ENCODE measurements at places on chromosomes 16 and 17.

DNA sequence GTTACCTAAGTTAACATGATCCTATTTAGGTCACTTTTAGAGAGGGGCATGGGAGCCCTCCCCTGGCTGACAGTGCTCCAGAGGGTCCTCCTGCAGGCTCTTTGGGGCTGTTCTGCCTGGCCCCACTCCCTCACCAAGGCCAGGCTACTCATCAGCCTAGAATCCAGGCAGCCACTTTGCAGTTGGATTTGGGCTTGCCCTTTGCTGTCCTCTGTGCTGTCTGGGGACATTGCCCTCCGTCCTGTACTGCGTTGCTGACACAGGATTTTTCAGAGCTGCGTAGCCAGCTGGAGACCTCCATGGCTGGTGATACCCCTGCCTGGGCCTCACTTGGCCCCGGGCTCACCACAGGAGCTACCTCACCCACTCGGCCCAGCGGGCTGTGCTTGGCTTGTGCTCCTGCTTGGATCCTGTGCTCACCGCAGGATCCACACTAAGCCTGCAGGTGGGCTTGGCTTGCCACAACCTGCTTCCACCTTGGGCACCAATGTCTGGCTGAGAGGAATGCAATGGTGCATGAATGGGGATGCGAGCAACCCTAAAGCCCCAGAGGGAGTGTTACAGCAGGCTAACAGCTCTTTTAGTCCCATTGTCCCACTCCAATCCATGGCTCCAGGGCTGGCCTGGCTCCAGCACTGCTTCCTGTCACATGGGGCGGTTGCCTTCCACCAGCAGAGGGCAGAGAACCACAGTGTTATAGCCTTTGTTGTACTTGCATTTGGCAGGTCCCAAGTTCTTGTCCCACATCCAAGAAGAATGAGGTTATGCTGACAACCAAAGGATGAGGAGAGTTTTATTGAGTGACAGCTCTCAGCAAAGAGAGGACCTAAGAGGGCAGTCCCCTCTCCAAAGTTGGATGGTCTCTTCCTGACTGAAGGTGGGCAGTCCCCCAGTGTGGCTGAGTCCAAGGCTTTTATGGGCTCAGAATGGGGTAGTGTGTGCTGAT lies 21.5 kb downstream of the CCL4 start:
- no peak for DNase-seq

DNA sequence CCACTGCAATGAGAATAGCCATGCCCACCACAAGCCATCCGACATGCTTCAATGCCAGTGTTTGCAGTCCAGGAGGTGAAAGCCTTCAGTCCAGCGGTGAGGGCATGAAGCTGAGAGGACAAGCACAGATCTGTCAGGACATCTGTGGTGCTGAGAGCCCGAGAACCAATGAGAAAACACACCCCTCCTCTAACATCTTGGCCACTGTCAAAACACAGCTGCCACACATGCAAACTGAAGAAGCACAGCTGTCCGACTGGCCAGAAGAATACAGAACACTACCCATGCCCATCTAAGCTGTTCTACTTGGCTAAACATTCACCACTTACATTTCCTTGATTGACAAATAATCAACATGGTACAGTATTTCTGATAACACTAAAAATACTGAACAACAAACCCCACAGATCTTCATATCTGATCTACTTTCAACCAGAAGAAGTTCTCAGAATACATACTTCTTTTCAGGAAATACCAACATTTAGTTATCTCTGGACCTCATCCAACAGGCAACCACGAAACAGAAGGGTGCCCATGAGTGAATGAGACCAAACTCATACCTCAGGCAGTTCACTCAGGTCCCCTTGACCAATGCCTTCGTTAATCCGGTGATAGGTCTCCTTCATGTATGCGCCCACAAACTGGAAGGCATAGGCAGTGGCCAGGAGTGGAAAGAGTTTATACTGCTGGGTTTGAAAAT lies 10.2 kb upstream of the FBF1 start:
- DNase-seq: no peak

DNA sequence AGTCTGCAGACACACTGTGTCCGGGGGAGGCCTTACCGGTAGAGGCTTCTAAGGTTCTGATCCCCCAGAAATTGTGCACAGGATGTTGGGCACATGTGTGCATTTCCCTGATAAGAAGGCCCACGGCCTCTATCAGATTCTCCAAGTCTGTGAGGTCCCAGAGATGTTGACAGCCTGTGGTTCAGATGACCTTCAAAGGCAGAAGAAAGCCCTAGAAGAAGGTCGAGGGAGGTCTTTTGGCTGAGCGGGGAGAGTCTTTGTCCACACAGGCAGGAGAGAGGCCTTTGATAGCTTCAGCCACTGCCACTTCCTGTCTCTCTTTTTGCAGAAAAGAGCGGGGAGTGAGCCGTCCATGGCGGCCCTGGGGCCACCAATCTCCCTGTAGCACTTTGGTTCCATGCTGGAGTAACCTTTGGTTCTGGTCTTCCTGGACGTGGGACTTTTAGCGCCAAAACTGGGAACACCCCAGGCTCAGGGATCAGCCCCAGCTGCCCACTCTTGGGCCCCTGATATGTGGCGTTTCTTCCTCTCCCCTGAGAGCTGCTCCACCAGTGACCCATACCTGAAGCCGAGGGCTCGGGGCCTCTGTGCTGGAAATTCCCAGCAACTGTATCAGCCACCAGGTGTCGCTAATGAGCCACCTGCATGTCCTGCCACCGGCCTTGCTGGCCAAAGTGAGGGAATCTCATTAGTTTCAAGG lies 28.1 kb upstream of the LGALS9 start:
- peak; percentile 84 for DNase-seq

GRCh38 chr17:6666077-6666521 lies 14.5 kb downstream of the C17orf100 start:
- DNase-seq: peak; percentile 54

- DNase-seq: no peak
Observed at GRCh38 chr17:75681289-75681688, 14.2 kb downstream of the SAP30BP start.

GRCh38 chr17:76404976-76405563 lies 20.7 kb downstream of the SPHK1 start:
- no peak for DNase-seq

DNA sequence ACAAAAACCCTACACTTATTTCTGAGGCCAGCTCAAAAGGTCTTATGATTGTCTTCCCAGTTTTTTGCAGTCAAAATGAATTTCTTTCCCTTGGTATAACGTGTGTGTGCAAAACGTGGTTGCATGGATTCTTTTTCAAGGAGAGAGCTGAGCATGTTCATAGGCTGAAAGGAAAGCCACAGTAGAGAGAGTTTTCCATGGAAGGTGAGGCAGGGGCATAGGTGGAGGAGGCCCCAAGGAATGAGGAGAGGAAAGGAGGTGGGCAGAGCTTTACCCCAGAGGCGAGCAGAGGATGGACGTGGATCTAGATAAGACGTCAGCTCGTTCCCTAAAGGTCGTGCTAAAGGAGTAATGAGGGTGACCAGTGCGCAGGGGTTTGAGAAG lies 22.8 kb downstream of the TRPV2 start:
- no peak for DNase-seq

DNA sequence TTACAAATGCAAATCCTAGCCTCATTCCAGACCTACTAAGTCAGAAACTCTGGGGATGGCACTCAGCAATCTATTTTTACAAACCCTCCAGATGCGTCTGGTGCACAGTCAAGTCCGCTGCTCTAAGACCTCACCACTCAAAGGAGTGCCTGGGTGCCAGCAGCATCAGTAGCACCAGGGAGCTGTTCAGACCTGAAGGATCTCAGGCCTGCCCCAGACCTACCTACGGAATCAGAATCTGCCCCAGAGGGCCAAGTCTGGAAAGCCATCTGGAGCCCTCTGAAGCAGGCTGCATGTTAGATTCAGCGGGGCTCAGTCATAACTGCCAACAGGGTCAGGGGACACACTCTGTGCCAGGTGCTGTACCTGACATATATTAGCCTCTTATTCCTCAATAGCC lies 17.6 kb downstream of the MEOX1 start:
- no peak for DNase-seq

GRCh38 chr17:36816214-36816906 lies 120.9 kb upstream of the LHX1 start:
- DNase-seq: no peak

- no peak for DNase-seq
Observed at GRCh38 chr17:72432143-72432621, 311.4 kb downstream of the SOX9 start.

DNA sequence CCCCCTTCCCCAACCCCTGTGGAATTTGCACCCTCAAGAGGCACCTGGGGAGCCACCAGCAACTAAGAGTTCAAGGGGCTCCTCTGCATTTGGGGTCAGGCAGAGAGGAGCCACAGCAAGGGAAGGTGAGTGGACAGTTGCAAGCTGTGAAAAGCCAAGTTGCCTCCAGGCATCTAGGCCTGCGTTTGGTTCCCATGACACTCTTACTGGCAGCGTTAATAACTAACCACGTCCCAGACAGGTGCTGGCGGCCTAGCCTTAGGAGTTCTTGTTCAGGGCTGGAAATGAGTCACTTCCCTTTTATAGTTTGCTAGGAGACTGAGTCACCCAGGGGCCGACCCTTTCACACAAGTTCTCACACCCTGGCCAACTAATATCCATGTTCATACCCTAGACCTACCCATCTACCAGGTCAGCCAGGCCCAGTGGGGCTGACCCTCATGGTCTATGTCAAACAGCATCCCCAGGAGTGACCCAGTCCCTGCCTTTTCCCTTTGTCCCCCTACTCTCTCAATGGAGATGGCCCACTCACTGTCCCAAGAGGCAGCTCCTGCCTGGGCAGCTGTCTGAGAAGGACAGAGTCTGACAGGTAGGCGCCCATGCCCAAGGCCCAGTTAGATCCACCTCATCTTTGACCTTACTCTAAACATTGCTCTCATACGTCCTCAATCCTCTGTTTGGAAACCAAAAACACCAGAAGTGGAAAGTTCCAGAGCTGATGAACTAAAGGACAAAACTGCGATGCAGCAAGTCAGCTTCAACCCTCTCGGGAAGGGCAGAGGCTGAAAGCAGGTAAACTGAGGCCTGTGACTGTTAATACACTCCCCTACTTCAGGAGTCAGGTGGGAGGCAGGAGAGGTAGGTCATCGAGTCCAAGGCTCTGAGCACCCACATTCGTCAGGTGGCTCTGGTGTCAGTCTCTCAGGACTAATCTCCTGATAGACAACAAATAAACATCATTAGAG lies 300.6 kb downstream of the SOX9 start:
- DNase-seq: peak; percentile 57

- DNase-seq: no peak
Observed at GRCh38 chr16:53611179-53611696, 92.4 kb downstream of the RPGRIP1L start.

DNA sequence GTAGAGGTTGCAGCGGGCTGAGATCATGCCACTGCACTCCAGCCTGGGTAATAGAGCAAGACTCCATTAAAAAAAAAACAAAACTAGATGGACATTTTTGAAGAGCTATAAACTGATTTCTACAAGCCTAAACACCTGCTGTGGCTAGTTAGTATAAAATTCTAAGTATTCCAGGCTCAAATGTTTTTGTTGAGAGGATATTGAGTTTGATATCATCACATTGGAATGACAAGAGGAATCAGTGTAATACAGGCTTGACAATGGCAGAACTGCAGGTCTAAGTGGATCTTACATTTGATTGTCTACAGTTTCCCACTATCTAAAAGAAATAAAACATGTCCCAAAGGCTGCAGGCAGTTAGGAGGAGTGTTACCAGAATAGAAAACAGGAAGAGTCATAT lies 23.9 kb upstream of the DLX3 start:
- no peak for DNase-seq

DNA sequence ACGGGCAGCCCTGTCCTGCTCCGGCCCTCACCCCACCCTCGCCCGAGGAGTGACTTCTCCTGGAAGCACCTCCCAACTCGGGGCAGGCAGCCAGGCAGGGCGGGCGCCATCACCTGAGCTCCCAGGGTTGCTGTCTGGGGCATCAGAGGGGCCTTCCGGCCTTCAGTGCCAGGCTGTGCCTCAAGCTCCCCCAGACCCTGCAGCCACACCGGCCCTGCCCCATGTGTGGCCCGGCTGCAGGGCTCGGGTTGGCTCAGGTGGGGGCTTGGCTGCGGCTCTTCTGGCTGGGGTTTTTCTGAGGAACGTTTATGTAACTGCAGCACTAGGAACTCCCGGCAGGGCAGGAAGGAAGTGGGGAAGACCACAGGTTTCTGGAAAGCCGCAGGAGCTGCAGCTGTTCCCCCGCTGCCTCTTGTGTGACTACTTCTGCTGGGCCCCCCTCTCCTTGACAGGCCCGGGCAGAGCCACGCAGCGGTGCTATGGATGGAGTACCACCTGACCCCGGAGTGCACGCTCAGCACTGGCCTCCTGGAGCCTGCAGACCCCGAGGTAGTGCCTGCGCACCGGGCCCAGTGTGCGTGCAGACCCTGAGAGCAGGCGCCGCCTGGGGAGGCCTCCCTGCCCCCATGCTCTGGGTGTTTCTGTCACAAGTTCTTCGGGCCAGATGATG lies 45.6 kb downstream of the PRMT7 start:
- peak; percentile 68 for DNase-seq

GRCh38 chr17:11151818-11152425 lies 89.1 kb upstream of the SHISA6 start:
- DNase-seq: no peak

DNA sequence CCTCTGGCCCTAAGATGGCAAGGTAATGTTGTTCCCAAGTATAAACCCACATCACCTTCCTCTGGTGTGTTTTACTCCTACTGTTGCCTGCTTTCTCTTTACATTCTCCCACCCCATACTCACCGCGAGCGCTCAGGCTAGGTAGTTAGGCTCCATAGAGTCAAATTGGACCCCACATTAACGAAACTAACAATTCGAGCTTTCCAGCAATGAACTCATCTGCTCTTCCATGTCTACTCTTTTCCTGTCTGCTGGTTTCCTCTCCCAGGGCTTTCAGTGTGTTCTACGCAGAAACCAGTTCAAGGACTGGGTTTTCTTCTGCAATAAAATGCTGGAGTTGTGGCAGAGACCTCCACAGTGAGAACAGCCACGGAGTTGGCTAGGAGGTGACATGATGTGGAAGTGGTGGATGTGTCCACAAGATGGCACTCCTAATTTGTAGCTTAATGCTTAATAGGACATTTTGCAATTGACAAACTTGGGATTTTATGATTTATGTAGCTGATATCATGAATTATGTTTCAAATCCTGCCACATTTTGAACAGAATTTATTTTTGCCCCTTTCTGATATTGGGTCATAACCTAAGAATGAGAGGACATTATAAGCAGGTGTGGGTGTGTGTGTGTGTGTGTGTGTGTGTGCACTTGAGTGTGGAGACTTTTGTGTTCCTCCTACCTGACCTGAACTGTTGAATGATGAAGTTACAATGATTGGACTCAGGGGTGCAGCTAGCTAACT lies 2.2 kb upstream of the UQCRC2 start:
- DNase-seq: no peak

GRCh38 chr16:19923396-19923795 lies 38.7 kb upstream of the GPRC5B start:
- no peak for DNase-seq

DNA sequence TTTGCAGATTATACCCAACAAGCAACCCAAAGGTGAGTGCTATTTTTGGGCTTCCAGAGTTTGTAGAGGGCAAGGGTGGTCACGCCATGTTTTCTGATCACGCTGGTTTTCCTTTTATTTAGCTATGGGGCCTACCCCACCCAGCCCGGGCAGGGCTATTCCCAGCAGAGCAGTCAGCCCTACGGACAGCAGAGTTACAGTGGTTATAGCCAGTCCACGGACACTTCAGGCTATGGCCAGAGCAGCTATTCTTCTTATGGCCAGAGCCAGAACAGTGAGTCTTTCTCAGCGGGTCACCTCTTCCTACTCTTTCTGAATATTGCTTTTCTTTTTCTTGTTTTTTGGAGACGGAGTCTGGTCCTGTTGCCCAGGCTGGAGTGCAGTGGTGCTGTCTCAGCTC lies 2.5 kb downstream of the FUS start:
- DNase-seq: no peak
